Stimulated activated naive B cell treated with anti-CD40 and anti-IgM and Interleukin-4, amounts not matched to agents 10 μg/mL and 1 μg/mL and 100 μg/mL, for 72 hours (primary cell): ENCODE measurements at places on chromosomes 5 and 9.

DNA sequence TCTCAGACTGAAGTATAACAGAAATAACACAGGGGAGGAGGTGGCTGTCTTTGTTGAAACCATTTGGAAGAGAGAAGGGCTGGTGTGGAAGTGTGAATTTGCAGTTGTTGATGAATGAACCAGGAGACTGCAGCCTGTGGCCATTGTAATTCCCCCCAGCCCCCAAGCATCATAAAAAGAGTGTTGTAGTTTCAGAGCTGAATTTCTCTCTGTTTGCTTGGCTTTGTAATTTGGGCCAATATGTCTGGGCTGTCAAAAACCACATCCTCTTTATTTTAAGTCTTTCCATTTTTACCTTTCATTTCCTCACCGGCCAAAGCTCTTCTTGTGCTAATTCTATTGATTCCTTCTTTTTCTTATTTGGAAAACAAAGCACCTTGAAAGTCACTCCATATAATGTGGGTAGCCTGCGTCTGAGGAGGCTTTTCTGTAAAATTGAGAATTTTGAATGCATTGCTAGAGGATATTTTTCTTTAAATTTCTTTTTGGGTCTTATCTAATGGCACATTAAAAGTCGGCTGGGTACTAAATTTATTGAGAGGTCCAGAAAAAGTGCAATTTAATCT lies 383.3 kb downstream of the OSTF1 start:
- DNase-seq, result no peak

- no peak for DNase-seq
Measured at GRCh38 chr9:84325347-84325973, 15.1 kb downstream of the SLC28A3 start.

DNA sequence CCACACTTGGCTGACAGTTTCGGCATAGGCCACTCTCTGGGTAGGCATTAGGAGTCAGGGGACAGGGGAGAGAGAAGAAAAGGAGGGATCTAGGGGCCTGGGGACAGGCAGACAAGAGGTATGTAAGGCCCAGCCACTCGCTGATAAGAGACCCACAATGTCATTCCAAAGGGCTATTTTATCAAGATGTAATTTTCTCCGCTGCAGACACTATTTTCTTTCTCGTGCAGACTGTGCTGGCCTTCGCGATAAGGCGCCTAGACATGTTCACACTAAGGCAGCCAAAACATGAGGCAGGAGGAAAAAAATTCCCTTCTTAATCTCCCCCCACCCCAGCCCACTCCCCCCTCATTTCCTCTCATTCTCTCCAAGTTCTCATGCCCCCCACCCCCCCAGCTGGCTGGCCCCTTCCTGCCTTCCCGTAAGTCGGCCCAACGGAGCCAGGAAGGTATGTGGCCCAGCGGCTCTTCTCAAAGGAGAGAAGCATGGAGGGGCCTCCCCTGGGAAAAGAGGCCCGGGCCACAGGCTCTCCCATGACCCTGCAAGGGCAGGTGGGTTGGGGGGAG lies 44.9 kb upstream of the SYNPO start:
- no peak for DNase-seq

- no peak for DNase-seq
Measured at GRCh38 chr5:163089230-163089629, 348.2 kb upstream of the CCNG1 start.

DNA sequence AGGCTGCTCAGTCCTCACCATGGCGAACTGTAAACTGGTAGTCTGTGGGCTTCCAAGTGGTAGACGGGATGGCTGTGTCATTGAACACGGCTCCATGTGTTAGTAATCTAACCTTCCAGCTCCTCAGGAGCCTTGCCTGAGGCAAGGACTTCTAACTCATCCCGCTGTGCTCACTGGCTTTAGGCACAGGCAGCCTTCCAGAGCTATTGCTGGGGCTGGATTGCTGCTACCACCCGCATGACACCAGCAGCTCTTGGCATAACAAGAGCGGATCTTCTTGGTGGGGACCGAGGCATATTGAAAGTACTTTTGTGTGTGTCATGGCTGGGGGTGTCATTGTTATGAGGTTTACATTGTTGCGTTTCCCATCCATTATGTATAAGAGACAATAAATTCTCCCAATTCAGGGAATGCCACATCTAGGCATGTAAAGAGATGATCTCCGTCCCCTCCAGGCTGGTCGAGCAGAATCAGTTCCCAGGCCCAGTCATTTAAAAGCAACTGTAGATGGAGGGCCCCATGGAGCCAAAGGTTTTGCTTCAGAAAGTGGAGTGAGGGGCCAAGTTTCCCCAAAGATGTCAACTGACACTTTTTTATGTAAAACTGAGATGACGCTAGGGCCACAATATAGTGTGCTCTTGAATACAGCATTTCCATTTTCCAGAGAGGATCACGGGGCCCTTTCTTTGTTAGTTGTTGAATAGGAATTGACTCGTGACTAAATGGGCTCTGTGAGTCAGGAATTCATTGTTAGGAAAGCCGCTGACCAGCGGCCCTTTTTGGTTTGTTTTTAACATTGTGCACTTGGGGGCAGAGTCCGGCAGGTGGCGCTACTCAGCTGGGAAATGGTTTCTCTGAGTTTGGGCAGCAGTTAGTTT lies 759.5 kb downstream of the TAF11L14 start:
- no peak for DNase-seq

DNA sequence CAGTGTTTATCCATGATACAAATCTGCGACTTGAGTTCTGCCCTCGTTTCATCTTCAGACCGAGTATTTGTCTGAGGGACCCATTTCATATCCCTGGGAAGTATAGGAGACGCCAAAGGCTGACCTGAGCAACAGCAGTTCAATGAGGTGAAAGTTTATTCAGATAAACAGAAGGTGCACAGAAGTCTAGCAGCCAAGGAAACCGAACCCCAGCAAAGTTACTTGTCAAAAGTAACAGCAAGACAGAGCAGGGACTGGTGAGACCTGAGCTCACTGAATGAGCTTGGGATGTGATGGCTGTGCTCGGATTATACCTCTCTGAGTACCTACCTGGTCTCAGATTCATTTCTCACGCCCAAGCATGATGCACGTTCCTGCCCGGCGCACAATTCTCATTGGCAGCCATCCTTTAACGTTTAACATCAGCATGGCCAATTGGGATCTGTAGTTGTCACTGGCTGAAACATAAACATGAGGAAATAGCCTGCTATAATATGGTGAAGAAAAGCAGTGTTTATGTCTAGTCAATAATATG lies 599 bp downstream of the LYRM7 start:
- no peak for DNase-seq
